ENCODE measurements at places on chromosomes 12 and 14. TPM values are rescaled to one million over a fixed set of nuclear protein-coding genes. Genes with fewer than 3 reads are reported as not detected.

DNA sequence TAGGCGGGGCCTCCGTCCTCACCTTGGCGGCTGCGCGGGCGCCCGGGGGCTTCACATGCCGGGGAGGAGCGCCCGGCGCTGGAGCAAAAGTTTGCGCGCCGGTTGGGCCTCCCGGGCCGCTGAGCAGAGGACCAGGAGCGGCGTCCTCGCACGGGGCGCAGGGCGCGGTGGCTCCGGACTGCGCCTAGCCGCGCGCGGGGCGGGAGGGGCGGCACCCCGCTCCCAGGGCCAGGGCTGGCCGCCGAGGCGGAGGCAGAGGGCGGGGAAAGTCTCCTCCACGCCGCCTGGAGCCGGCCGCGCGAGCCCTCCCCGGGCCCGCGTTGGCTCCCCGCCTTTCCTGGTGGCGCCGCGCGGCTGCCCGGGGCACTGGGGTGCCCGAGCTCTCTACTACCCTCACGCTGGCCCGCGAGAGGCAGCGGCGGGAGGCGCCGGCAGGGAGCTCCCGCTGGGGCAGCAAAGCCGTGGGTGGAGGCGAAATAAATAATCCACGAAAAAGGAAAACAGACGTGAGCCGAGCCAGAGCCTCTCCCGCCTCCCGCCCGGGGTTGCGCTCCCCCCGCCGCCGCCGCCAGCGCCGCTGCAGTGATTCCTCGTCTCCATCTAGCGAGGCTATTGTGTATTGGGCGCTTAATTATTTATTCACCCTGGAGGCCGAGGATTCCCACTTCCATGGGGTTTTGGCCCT is 400 bp upstream of the PRIMA1 start:
- H3K4me1 ChIP-seq, result peaks cover 18% of the 10 kb centered on the region
- H3K27ac ChIP-seq, result no peak overlapping the region
- no peaks in the 10 kb centered on the region for H3K36me3 ChIP-seq
- H3K4me3 ChIP-seq, result peak overlapping the region; percentile 87
- peaks cover 63% of the 10 kb centered on the region for H3K27me3 ChIP-seq

DNA sequence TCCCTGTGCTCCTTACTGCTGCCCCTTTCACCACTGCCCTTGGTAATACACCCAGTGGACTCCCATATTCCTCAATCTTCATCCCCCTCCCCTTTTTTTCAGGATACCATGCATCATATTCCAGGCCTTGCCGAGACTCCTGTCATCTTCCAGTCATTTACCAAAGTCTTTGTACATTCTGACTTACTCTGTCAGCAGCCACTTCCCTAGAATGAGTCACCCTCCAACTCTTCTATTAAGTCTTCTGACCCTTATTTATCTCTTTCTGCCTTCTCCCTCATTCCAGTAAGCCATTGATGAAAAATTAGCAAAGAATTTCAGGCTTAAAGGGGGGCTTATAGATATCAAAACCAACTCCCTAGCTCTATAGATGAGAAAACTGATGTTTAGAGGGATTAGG is 128.0 kb downstream of the STXBP6 start:
- no peaks in the 10 kb centered on the region for H3K4me1 ChIP-seq
- no peaks in the 10 kb centered on the region for H3K27me3 ChIP-seq
- no peak overlapping the region for H3K4me3 ChIP-seq

DNA sequence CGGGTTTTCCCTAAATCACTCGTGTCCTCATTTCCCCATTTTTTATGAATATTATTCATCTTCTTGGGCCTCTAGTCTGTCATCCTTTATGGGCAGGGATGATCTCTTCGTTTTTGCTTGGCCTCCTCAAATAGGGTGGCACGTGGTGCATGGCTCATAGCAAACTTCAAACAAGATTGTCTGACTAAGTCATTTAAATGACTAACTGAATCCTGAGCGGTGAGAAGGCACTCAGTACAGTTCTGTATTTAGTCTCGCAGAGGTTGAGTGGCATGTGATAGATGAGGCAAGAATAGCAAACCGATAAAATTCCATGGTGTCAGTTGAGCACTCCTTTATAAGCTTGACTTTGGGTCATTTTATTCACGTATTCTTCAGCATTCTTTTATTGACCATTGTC is 5.7 kb upstream of the JDP2 start:
- H3K27ac ChIP-seq, result no peak overlapping the region
- H3K27me3 ChIP-seq, result peaks cover 24% of the 10 kb centered on the region
- no peaks in the 10 kb centered on the region for H3K36me3 ChIP-seq
- H3K4me3 ChIP-seq, result no peak overlapping the region
- peaks cover 20% of the 10 kb centered on the region for H3K4me1 ChIP-seq

GRCh38 chr14:32019276-32019675 is 57.8 kb upstream of the ARHGAP5 start:
- peak overlapping the region; percentile 12 for H3K27ac ChIP-seq
- H3K4me1 ChIP-seq, result peaks cover 24% of the 10 kb centered on the region
- H3K36me3 ChIP-seq, result no peaks in the 10 kb centered on the region

GRCh38 chr14:96470331-96470730 is 31.9 kb upstream of the PAPOLA start:
- no peak for DNase-seq
- H3K4me3 ChIP-seq, result no peak overlapping the region
- H3K36me3 ChIP-seq, result no peaks in the 10 kb centered on the region
- H3K27ac ChIP-seq, result no peak overlapping the region
- H3K4me1 ChIP-seq, result no peaks in the 10 kb centered on the region
- no peaks in the 10 kb centered on the region for H3K27me3 ChIP-seq

DNA sequence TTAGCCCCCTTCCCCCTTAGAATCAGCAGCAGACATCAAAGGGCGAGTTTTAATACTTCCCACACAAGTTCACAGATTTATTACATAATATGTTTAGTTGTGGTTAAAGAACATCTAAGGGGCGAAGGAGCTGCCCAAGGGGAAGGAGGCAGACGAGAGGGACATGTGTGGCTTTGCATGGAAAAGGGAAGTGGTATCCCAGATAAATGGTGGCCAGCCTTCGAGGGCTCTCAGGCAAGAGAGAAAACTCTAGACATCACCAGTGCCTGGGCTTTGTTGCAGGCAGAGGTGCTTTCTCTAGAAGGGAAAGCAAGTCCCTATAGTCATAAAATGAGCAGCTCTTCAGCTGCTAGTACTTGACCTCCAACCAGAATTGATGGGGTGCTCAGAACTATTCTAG is 121.2 kb downstream of the CACNA1C start:
- DNase-seq, result no peak
- H3K27me3 ChIP-seq, result no peaks in the 10 kb centered on the region
- no peak overlapping the region for H3K27ac ChIP-seq

DNA sequence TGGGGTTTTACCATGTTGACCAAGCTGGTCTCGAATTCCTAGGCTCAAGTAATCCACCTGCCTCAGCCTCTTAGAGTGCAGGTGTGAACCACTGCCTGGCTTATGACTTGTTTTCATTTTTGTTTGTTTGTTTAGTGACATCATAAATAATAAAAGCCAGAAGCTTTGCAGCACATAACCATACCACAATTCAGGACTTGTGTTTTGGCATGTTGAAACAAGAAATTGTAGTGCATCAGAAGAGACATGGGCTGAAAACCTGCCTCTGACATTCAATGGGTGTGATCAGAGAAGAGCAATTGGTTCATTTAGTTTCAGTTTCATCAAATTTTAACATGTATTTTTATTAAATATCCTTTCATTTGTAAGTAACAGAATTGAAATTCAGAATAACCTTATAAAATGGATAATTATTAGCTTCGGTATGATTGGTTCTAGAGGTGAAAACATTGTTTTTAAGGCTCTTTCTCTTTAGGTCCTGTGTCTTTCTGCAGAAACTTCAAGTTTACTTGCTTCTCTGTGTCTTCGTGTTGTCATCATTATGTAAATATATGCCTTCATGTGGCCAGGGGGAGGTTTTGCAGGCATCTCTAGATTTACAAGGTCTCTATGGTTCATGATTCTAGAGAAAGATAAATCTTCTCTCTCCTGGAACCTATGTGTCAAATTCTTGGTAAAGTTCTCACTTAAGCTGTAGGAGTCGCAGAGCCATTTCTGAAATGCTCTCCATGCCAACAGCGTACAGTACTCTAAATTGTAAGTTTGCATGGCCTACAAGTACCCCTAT is 312.0 kb downstream of the KCNC2 start:
- no peak for DNase-seq

DNA sequence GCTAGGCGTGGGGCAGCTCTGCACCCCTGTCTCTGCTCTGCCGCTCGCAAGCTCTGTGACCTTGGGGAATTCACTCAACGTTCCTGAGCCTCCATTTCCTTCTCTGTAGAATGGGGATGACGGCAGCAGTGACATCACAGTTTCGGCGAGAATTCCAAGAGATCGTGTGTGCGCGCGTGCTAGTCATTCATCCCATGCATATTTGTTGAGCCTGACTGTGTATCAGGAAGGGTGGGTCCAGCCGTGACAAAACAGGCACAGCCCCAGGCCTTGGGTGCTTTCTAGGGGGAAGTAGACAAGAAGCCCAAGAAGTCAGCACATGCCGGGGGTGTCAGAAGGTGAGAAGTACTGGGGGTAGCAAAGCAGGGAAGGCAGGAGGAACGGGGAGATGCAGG is 145.6 kb upstream of the NCOR2 start:
- H3K27me3 ChIP-seq, result peaks cover 3% of the 10 kb centered on the region
- H3K27ac ChIP-seq, result no peak overlapping the region
- peaks cover 35% of the 10 kb centered on the region for H3K4me1 ChIP-seq
- no peak for DNase-seq
- no peak overlapping the region for H3K4me3 ChIP-seq

DNA sequence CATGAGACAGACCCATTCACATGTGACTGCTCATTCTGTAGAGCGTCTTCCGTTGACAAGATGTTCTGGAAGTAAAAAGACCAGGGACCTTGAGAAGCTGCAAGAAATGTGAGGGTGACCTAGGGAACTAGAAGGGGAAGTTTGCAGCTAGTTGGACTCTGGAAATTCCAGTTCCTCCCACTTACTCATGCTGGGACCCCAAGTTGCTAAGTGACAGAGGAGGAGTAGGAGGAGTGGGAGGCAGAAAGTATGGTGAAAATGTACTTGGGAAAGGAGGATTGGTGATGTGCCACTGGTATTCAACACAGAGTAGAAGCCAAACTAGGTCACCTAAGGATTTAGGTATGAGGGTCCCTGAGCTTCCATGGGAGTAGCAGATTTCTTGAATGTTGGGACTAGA is 132.4 kb downstream of the KCNA5 start:
- no peaks in the 10 kb centered on the region for H3K4me1 ChIP-seq
- H3K36me3 ChIP-seq, result no peaks in the 10 kb centered on the region
- H3K27ac ChIP-seq, result no peak overlapping the region
- no peak overlapping the region for H3K4me3 ChIP-seq

DNA sequence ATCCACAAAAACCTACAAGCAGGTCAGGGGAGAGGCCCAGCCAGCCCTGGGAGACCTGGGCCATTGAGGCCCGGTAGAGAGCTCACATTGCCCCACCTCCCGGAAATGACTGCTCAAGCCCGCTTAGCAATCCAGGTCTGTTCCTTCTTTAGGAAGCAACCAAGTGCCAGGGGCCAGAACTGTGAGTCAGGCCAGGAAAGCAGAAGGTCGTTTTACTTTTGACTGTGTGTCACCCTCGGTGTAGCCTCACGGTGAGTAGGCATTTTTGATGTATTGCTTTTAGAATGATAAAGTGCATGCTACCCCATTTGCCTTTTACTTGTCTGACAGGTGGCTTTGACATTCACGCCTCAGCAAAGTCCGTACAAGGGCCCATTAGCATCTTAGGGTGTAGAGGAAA is 25.4 kb upstream of the PWP1 start:
- DNase-seq, result no peak
- H3K27ac ChIP-seq, result no peak overlapping the region
- no peaks in the 10 kb centered on the region for H3K36me3 ChIP-seq
- H3K4me3 ChIP-seq, result no peak overlapping the region

- no peaks in the 10 kb centered on the region for H3K27me3 ChIP-seq
- H3K27ac ChIP-seq, result no peak overlapping the region
- H3K4me1 ChIP-seq, result no peaks in the 10 kb centered on the region
- DNase-seq, result no peak
These were observed 115.6 kb upstream of the METAP2 start for GRCh38 chr12:95358111-95359083.

DNA sequence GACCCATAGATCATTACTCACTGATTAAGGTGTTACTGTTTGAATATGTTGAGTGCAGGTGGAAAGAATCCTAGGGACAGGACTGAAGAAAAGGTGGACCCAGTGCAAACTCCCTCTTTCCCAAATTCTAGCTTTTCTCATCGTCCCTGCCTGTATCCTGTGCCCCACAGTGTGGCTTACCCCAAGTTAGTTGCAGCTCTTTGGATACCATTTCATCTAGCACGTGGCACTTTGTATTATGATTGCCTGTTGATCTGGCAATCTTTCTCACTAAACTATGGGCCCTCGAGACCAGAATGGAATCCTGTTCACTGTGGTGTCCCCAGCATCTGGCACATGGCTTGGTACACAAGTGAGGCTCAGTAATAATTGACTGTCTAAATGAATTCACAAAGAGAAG is 66.5 kb downstream of the ELK3 start:
- DNase-seq, result no peak
- H3K4me1 ChIP-seq, result peaks cover 11% of the 10 kb centered on the region
- H3K27me3 ChIP-seq, result no peaks in the 10 kb centered on the region

DNA sequence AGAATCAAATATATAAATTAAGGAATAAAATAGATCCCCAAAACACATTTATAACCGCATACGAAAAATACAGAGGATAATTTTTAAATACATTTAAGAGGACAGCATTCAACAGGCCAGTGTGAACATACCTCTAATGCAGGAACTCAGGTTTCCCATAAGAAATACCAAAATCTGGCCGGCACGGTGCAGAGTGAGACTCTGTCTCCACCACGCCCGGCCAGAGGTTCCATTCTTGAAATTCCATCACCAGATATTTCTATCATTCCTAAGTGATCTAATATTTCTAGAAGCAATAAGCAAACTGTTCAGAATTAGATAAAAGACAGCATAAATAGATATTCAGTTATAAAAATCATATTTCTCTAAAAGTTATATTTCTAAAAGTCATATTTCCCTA is 30.2 kb upstream of the OASL start:
- H3K4me3 ChIP-seq, result no peak overlapping the region
- peaks cover 6% of the 10 kb centered on the region for H3K36me3 ChIP-seq
- peaks cover 22% of the 10 kb centered on the region for H3K27me3 ChIP-seq
- no peaks in the 10 kb centered on the region for H3K4me1 ChIP-seq

DNA sequence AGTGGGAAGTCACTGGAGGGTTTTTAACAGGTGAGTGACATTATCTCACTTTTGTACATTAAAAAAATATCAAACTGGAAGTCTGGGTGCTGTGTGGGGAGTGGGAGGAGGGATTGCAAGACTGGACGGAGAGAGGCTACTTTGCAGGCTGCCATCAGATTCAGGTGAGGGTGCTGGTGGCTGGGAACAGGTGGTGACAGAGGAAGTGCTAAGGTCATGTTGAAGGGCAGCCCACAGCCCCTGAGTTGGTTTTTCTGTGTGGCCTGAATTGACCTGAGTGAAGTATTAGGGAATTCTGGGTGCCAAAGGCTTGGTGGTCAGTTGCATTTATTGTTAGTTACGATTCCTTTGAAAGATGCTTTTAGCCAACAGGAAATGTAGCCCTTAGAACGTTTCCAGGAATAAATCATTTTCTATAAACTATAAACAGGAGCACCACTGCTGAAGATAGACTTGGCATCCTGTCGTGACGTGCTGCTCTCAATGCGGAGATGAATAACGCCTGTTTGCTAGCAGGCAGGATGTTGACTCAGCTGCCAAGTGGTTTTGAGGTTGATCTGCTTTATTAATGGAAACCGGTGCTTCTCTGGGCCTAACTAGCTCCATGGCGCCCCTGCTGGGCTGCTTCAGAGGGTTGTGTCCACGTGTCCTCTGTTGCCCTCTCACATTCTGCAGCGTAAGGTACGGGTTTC is 707.5 kb upstream of the TMEM132C start:
- H3K4me3 ChIP-seq, result no peak overlapping the region
- no peaks in the 10 kb centered on the region for H3K27me3 ChIP-seq
- H3K4me1 ChIP-seq, result peaks cover 21% of the 10 kb centered on the region
- no peak for DNase-seq

Gene EML1
- total RNA-seq, result 40.1 TPM

All from neural crest cell (in vitro differentiated cells).